ENCODE measurements at places on chromosomes 11 and 22. TPM values are rescaled to one million over a fixed set of nuclear protein-coding genes. Genes with fewer than 3 reads are reported as not detected.
A peak's percentile ranks its signal among the peaks of the same experiment; 100 is the strongest.

- DNase-seq = no peak
Measured at GRCh38 chr22:33572086-33572485, 348.2 kb downstream of the LARGE1 start.

GRCh38 chr22:43891360-43892182 lies at the start of gene PNPLA5:
TSS of gene PNPLA5 (minus strand) at chr22:43892013. CDS start at chr22:43891880, 133 bp downstream.
- peak; percentile 51 for DNase-seq

DNA sequence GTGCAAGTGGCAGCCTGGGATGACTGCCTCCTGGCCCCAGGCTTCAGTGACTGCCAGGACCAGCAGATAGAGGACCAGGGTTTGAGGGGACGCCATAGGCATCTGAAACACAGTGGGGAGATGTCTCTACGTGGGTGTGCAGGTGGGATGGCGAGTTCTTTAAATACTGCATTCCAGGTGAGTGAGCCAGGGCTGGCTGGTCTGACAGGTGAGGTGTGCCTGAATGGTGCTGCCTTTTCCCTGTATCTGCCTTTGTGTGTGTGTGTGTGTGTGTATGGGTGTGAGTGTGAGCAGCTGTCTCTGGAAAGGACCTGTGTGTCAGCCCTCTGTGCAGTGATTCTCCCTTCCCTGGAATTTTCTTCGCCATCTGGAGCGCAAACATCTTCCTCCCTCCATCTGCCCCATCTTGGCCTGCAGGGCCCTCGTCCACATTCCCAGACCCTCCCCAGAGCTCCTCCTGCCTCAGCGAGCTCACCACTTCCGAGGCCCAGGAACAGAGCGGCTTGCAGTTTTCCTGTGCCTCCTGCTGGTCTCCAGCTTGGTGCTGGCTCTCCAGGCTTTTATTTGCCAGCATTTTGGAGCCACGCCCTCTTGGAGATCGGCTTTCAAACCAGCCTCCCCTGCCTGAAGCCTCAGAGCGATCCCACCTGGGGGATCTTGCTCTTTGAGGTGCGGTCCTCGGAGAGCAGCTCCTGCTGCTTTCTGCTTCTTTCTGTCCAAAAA lies at the start of gene GPHA2:
TSS of gene GPHA2 (minus strand) at position 535 of the 723 bp plus-strand sequence. CDS start at position 102, 433 bp downstream.
- DNase-seq = no peak

DNA sequence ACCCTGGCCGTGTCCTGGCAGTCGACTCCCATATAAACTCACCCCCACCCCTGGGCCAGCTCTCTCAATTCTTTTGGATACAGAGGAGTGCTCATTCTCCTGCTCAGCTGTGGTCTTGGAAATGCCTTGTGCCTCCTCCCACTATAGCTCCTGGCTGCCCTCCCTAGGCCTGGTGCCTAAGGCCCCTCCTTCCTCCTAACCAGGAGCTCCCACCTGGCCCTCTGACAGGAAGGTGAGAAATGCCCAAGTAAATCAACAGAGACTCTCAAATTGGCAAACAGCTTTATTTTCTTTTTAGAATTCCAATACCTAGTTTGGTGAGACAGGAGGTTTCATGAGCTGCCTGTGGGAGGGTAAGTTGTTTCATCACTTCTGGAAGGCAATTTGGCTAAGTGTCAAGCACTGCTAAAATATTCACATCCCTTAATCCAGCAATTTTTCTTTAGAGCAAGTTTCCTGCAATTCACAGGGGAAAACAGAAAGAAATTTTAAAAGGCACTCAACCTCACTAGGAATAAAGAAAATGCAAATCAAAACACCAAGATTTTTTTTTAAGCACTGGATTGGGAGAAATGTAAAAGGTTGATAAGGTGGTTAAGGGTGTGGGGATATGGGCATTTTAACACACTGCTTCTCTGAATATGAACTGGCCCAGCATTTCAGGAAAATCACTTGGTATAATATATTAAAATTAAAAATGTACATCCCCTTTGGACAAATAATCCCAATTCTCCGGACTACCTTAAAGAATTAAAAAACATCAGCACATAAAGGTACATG lies 209.7 kb upstream of the ARHGAP20 start:
- no peak for DNase-seq

DNA sequence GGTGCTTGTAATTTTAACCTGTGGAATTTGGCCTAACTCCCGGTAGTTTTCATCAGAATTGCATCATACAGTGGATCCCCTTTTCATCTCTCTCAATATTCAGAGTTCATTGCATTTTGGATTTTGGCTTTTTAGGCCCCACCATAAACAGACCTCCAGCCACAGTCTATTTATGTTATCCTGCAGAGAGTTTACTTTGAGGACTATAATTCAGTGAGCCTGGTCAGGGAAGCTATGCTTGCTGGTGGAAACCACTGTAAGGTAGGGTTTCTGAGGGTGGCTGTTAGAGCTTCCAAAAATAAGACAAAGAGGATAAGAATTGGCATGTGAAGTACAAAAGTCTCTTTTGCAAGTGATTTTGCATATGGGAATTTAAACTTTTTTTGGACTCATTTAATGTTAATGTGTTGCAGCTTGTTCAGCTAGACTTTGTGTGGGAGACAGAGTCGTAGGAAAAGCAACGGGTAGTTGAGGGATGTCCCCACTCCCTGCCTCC lies 34.8 kb upstream of the DDI1 start:
- DNase-seq = no peak

GRCh38 chr11:78783301-78783700 lies 208.6 kb upstream of the NARS2 start:
- no peak for DNase-seq

- no peak for DNase-seq
Measured at GRCh38 chr11:33471541-33471940, 214.4 kb downstream of the HIPK3 start.

PGA5 gene
- total RNA-seq = not detected

Data from activated CD4-positive, alpha-beta memory T cell treated with anti-CD3 and anti-CD28 coated beads for 36 hours (primary cell).